ENCODE measurements at places on chromosomes 2 and 18. TPM values are rescaled to one million over a fixed set of nuclear protein-coding genes. Genes with fewer than 3 reads are reported as not detected.

DNA sequence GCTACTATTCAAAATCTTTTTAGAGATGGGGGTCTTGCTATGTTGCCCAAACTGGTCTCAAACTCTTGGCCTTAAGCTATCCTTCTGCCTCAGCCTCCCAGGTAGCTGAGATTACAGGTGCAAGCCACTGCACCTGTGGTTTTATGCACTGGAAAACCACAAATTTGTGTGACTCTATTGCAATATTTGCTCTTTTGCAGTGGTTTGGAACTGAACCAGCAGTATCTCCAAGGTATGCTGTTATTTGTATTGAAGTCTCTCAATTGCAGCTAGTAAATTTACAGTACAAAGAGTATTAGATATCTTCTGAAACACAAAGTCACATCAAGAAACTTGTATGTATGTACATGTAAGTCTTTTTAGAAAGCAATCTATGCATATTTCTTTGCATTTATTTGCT is 46.2 kb downstream of the PPP4R1 start:
- no peak for DNase-seq

GRCh38 chr18:64791236-64791635 is 642.3 kb upstream of the LINC00305 start:
- DNase-seq, result no peak

VIT gene
- total RNA-seq, result not detected

- DNase-seq, result no peak
These were observed 58.9 kb upstream of the RNU4ATAC start for GRCh38 chr2:121471532-121472469.

CCDC68 gene
- total RNA-seq, result not detected

DNA sequence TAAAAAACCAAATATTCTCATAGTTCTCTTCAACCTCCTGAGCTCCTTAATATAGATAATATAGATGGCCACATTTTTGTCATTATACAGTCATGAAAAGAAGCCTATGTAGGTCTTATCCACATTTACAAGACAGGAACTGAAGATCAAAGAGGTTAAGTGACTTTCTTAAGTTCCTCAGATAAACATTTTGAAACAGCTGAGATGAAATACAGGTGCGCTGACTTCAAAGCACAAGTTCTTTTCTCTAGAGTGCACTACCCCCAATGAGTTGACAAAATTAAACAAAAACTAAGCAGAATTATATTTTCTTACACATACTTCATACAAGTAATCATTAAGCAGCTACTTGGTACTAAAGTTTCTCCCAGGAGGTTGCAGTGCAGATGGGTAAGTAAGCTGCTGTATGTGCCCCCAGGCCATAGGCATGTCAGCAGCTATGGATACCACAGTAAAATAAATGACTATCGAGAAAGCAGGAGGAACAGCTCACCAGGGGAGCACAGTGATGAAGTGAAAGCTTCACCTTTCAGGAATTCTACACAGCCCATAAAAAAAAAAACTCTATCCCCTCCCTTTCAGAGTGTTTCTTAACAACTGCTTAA is 199.8 kb downstream of the DPP10 start:
- no peak for DNase-seq

DNA sequence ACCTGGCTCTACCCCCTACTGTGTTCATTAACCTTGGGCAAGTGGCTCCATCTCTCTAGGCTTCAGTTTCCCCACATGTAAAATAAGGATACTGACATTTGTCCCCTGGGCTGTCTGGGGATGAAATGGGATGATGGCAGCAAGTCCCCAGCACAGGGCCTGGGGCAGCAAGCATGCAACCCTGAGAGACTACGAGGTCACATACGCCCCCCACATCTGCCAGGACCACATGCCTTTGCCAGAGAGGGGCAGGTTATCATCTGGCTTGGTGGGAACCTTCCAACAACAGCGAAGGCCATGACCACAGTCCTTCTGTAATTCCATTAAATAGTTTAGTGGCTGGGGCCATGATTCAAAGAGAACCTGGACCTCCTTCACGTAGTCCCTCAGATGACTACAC is 145.9 kb upstream of the REV1 start:
- DNase-seq, result no peak

DNAJC27 gene
- 19.1 TPM for total RNA-seq

DNA sequence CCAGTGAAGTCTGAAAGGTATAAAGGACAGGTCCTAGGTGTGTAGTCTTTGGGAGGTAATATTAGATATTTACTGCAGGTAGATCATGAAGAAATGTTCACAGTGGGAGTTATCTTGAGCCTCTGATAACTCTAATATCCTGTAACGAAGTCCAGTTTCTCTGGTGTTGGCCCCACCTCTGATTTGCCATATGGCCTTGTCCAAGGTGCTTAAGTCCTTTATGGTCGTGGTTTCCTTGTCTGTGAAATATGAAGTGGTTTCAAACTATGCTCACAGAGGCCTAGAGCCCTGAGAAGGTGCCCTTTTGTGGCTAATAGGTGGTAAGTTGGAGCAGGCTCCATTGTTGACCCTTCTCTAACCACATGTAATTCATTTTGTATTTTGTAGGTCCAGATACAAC is 190.7 kb downstream of the ICOS start:
- DNase-seq, result no peak

- no peak for DNase-seq
These were observed 85.3 kb downstream of the C2orf74 start for GRCh38 chr2:61247204-61247812.

DNA sequence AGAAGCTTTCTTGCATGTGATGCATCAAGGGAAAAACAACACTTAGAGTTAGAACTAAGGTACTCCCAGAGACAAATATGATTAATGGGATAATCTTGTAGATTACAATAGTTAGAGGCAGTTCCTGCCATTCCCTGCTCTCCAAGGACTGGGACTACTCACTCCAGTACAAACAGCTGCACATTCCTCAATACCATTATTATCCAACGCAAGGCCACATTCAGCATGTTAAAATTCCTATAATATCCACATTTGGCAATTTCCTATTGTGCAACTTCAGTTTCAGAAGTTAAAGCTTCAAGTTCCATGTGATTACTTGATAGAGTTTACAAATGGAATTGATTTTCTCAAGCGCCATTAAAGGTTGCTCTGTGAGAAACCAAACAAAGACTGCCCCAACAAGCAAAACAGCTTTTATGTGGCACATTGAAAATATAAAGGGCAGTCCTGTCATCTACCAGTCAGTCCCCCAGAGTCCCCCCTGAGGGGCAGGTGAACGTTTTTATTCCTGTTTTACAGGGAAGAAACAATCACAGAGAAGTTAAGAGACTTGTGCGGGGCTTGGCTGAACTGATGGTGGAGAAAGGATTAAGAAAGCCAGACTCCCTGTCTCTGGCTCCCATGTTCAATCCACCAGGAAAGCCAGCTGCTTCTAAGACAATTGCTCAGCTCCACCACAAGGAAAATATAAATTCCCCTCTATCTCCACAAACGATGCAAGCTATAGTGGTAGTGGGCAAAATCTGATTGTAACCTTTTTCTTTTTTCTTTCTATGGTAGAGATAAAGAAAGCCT is 72.6 kb downstream of the TXNL1 start:
- no peak for DNase-seq

ALPP gene
- total RNA-seq, result not detected

DNA sequence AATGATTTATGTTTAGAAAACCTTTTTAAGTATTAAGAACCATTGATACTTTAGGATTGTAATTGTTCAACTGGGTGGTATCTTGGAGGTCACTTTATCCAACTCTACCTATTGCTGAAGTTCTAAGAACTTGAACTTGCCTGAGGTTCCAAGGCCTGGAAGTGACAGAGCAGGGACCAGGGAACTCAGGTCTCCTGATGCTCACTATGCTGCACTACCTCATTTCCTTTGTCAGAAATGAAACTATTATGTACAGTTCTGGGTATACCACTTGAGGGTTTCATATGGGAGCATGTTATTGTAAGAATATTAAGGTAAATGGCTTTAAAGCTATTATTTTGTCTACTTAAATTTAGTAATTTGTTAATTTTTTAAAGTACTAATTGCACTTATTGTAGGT is 3.0 kb downstream of the MBD5 start:
- DNase-seq, result no peak

GRCh38 chr2:222837643-222838056 is 23.2 kb upstream of the ACSL3 start:
- DNase-seq, result no peak

CROCC2 gene
- not detected for total RNA-seq

DNA sequence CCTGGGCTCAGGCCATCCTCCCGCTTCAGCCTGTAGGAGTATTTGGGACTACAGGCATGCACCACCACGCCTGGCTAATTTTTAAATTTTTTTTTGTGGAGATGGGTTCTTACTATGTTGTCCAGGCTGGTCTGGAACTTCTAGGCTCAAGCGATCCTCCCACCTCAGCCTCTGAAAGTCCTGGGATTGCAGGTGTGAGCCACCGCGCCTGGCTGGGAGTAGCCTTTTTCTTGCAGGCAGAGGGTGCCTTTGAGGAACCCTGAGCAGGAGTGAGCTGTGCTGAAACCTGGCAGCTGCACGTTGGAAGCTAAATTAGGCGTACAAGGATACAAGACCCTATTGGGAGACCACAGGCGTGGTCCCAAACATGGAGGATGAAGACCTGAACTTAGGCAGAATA is 8.0 kb downstream of the CTDSP1 start:
- DNase-seq, result no peak

- no peak for DNase-seq
These were observed 147.7 kb upstream of the HS6ST1 start for GRCh38 chr2:128466376-128466775.

ACOXL gene
- not detected for total RNA-seq

FBXO48 gene
- total RNA-seq, result 0.22 TPM

DNA sequence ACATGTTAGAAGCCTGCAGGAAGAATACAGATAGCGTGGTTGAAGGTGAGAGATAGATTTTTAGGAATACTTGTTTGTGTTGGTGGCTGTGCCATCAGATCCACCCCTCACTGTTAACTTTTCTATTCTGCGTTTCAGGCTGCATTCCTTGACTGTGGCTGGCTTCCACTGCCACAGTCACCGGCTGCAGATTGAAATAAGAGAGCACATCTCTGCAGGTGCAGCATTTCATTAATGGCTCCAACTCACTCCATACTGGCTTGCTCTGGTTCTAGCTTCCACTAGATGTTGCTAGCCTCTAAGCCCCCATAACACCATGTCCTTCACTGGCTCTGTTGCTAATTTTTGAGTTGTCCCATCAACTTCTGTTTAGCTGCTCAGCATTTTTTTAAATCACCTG is 286.5 kb downstream of the CPS1 start:
- no peak for DNase-seq

FEV gene
- total RNA-seq, result not detected

DNA sequence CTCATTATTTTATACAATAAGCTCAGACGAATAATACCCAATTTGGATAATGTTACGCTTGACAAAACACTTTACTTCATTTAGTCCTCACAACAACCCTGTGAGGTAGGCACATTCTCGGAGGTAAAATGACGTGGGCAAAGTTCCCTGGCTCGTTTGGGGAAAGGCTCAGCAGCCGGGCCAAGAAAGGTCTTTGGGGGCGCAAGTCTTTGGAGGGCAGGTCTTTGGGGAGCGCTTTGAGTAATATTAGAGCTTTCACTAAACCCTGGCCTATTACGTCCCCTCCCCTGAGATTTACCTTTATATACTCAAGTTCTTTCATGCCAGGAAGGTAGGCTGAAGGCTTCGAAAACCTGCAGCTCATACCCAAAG is 427 bp downstream of the RBKS start:
- no peak for DNase-seq

- no peak for DNase-seq
These were observed 14.4 kb upstream of the E2F6 start for GRCh38 chr2:11480406-11480805.

- DNase-seq, result no peak
These were observed 1.5 kb downstream of the KCNIP3 start for GRCh38 chr2:95298486-95299111.

Measured in CD8-positive, alpha-beta T cell (primary cell).